ENCODE measurements at places on chromosomes 2 and 18.

DNA sequence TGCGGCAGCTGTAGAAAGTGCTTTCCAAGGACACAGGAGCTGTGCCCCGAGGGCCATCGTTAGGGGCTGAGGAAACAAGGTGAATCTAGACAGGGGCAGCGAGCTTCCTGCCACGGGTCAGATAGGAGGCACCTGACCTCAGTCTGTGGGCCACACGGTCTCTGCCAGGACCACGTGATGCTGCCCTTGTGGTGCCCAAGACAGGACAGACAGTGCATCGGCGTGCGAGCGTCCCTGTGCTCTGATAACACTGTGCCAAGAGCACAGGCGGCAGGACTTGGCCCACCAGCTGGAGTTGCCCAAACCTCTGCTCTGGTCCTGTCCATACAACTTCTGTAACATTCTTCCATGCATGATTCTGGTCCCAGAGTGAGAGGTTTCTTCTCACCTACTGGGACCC, 225.4 kb downstream of the TWIST2 start:
- DNase-seq: no peak

GRCh38 chr18:13565228-13565627, 161.1 kb downstream of the FAM210A start:
- no peak for DNase-seq

GRCh38 chr18:79918615-79919011, 32.8 kb downstream of the SLC66A2 start:
- no peak for DNase-seq

DNA sequence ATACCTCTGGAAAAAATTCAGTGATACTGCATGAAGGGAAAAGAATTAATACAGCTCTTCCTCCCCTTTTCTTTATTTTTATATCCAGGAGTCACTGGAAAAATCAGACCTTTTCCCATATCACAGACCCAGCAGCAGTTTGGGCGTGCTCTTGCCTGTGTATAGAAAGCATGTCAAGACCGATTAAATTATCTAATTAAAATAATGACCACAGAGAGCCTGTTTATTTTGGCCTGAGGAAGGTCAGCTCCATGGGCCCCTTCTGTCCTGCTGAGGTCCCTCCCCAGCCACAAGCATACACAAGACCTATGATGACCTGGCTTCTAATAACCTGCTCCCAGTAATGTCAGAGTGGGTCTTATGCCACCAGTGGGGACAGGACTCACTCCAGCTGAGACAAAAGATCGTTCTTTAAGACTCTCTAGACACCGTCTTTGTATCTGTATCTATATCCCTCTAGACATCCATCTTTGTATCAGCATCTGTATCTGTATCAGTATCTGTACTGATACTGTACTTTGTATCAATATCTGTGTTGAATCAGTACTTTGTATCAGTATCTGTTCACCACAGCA, 147.8 kb downstream of the VAPA start:
- DNase-seq: no peak

GRCh38 chr2:17749753-17750438, 3.7 kb downstream of the SMC6 start:
- no peak for DNase-seq

DNA sequence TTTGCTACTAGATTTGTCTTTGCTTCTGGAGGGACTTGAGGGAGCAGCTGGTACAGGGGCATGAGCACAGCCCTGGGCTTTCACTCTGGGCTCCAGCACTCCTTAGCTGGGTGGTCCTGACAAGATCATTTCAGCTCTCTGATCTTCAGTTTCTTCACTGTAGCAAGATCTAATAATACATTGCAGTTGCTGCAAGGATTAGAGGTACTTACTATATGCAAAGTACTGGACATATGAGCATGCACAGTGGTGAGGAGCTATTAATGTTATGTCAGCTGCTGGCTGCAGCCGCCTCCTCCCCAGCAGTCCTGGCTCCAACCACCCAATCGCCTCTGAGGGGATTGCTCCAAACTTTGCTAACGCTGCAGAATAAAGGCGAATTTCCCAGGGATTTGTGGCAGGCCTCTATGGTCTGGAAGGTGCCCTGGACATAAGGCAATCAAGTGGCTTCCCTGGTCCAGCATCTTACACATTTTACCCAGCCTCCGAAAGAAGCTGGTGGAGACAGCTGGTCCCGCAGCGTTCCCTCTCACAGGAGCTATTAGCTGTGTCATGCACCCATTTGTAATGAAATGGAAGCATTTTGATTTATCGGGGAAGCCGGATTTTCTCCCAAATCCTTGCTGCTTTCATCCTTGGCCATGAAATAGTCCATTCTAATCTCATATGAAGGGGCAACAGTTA, 96.7 kb downstream of the RHOB start:
- no peak for DNase-seq

- no peak for DNase-seq
Measured at GRCh38 chr18:74311000-74311399, 4.6 kb upstream of the C18orf63 start.

DNA sequence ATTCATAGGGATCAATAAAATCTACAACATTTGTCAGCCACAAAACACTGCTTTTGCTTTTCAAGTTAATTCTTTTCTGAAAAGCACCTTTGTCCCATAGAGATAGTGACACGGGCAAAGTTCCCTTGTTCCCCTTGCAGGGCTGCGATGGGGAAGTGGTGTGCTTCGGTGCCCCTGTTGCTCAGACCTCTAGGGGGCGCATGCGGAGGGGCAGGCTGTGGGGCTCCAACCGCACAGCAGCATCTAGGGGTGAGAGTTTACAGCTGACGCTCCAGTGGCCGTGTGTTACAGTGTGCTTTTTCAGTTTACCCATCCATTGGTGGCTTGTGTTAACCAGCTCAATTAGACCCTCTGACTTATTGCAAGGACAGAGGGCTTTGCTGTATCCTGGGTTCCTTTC, 1432.2 kb upstream of the ACVR2A start:
- no peak for DNase-seq

GRCh38 chr2:181742922-181743722, 62.8 kb upstream of the NEUROD1 start:
- no peak for DNase-seq

GRCh38 chr2:102841107-102841840, 79.4 kb downstream of the TMEM182 start:
- DNase-seq: no peak

DNA sequence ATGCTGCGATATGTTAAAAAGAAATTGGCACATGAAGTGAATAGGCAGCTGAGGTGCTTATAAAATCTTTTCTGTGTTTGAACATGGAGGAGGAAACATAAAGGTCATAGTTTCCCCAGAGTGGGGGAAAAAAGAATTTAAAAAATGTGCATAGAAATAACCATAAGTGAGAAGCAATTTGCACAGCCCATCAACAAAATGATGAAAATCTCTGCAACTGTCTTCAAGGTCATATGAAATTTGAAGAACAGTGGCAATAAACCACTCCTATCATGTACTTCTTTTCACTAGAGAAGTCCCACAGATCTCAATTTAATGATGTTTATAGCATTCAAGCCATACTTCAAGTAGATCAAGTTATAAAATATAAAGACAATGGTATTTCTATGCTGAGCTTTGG, 46.7 kb upstream of the ZNF804A start:
- no peak for DNase-seq

DNA sequence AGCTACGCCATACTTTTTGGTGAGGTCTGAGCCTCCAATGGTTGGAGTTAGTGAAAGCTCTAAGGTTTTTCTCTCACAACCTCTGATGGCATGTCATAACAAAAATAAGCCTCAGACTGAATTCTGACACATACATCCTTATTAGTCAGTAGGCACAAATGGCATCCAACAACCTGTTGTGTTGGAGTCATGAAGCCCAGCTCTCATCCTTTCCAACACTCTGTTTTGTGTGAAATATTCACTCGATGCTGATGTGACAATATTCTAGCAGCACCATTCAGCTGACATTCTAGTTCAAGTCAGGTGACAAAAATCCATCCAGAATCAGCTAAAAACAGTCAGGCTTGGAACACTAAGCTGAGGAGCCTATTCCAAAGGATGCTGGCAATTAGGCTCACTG, 603.2 kb upstream of the ID2 start:
- DNase-seq: no peak

DNA sequence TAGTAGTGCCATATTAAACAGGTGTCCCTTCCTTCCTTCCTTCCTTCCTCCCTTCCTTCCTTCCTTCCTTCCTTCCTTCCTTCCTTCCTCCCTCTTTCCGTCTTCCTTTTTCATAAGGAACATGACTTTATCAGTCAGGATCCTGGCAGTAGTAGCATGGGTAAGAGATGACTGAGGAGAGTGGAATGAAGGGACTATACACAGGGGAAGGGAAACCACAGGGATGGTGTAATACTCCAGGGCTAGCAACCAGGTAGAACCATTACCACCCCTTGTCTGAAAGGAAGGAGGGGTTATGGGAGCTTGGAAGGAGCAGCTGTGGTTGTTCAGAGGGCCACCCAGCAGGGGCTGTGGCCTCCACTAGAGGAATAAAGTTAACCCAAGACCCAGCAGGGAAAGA, 23.2 kb upstream of the KDM3A start:
- no peak for DNase-seq

- no peak for DNase-seq
Measured at GRCh38 chr18:8036551-8036950, 469.4 kb downstream of the PTPRM start.

DNA sequence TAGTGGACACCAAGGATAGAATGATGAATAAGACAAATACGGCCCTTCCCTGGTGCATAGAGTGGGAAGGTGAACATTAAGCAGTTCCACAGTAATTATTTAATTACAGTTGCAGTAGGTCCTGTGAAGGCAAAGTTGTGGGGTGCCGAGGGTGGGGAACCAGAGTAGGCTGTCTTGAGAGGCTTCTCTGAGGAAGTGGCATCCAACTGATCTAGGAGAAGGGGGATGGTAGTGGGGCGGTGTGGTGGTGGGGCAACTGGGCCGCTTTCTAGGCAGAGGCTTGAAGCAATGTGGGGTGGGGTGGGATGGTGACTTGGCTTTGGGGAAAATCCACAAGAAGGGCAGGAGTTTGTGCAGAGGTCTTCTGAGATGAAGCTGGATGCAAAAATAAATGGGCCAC, 11.7 kb downstream of the ACSL3 start:
- DNase-seq: no peak

DNA sequence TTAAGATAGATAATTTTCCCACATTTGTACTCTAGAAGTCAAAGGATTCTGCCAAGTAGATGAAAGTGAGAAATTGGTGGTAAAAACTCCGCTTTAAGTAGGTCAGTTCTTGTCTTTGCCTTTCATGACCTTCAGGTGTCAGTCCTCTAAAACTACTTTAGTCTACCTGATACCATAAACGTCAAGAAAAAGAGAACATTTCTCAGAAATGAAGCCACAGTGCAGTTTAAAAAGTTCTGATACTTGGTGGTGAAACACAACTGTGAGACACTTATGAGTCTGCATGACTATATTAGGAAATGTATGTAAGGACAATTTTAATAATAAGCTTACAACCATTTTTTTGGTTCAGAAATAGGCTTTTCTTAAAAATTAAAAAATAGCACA, 583.3 kb downstream of the SATB2 start:
- DNase-seq: no peak
